NCI-H1092 treated with DMSO at 0.1 percent for 48 hours (cell line): ENCODE measurements at places on chromosomes 13 and 19.

- no peak for DNase-seq
Measured at GRCh38 chr13:110233181-110233950, 73.6 kb downstream of the COL4A1 start.

GRCh38 chr19:57648331-57649003, 15.5 kb downstream of the ZNF211 start:
- DNase-seq: peak; percentile 21

- no peak for DNase-seq
Measured at GRCh38 chr13:65417953-65418352, 1812.2 kb downstream of the PCDH9 start.

GRCh38 chr19:13865571-13866462, 11.1 kb upstream of the NANOS3 start:
- DNase-seq: no peak

GRCh38 chr13:70788074-70788473, 679.8 kb upstream of the KLHL1 start:
- peak; percentile 48 for DNase-seq
